Amniotic stem cell (primary cell): ENCODE measurements at places on chromosomes 13 and 19.
A peak's percentile ranks its signal among the peaks of the same experiment; 100 is the strongest.

DNA sequence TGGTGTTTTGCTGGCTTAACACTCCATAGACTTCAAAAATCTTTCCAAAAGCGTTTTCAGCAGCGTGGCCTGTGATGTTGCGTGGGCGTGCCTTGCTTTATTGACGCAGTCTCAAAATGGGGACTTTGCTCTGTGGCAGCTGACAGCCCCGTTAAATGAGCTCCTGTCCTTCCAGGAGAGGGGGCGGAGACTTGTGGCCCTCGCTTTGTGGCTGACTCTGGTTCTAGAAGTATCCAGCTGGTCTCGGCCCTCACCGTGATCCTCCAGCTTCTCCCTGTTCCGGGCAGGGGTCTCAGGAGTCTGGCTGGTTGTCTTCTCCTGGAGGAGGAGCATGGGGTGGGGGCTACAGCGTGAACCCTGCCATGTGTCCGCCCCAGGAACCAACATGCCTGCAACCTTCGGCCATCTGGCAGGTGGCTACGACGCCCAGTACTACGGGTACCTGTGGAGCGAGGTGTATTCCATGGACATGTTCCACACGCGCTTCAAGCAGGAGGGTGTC is 8.4 kb upstream of the ZNF554 start:
- no peak for DNase-seq

GRCh38 chr13:24893863-24894262 is 129.9 kb downstream of the RNF17 start:
- no peak for DNase-seq

DNA sequence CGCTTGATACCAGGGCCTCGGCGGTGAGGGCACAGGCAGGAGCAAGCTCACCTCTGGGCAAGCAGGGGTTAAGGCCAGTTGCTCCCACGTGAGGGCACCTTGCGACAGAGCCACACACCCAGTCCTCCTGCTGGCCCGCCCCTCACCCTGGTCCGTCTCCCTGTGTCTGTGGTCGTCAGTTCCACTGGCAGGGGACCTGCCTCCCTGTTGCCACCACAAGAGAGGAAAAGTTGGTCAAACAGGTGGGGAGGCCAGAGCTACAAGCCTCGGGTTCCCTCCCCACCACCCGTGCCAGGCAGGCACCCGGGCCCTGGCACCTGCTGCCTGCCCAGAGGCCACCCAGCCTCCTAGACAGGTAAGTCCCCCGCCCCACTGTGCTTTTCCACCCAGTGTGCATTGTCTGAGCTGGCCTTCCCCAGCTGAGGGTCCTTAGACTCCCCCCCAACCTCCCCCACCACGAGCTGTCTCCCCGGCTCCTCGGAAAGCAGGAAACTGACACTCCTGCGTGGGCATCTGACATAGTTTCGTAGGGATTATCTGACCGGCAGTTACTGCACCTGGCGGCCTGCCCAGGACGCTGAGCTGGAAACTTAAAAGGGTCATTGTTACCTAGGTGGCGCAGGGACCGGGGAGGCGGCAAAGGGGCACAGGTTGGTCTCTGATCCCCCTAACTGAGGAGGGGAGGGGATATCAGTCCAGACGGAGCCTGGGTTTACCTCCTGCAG is at the start of gene TJP3:
TSS of gene TJP3 (plus strand) at position 178 of the 725 bp plus-strand sequence. CDS start 20,049 bp downstream, outside the sequence.
- no peak for DNase-seq

- peak; percentile 27 for DNase-seq
These were observed 7.8 kb upstream of the LYPD5 start for GRCh38 chr19:43809762-43810696.

DNA sequence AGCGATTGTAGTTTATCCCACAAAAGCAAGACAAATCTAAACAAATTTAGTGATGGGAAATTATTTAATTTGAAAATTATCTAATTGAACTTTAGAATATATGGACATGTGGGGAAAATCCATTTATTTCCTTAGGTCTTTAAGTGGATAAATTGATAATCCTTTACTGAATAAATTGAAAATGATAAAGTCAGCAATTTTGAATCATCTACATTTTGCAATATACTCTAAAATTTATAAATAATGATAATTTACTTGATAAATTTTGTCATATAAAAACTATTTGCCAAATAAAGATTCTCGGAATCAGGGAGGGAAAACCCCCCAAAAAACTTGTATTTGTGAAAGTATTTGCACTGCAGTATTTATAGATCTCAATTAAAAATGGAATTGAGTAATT is 875.3 kb upstream of the SLITRK5 start:
- no peak for DNase-seq

GRCh38 chr13:97160421-97160820 is 61.7 kb upstream of the MBNL2 start:
- no peak for DNase-seq

GRCh38 chr13:83377491-83377890 is 504.8 kb downstream of the SLITRK1 start:
- peak; percentile 7 for DNase-seq

DNA sequence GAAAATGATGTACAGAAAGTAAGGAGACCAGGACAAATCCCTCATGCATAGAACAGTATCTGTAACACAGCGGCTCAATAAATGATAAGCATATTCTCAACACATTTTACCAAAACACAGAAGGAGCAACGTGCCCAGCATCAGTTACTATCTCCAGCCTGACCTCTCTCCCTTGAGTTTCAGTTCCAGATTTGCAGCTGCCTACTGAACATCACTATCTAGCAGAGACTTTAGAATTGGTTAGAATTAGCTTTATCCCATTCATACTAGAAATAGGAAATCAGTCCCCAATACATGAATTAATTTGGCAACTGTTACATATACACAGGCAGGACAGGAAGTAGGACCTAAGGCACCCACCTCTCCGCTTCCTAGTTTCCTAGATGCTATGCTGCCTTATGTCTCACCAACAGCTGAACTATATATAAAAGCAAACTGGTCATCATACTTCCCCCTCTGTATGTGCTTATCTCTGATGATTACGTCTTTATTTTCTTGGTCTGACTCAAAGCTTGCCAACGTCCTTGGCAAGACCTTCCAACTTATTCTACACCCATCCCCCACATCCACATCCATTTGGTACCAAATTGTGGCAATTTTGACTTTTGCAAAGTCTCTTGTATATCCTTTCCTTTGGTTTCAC is 61.1 kb downstream of the SACS start:
- DNase-seq = no peak

GRCh38 chr19:984165-984967 is at the start of gene WDR18:
Gene WDR18 (plus strand): TSS chr19:984345. CDS start chr19:984354, 9 bp downstream.
- peak; percentile 72 for DNase-seq

- DNase-seq = no peak
These were observed 12.2 kb downstream of the C19orf47 start for GRCh38 chr19:40335855-40336600.
